ENCODE measurements at places on chromosomes 3 and 15.
A peak's percentile ranks its signal among the peaks of the same experiment; 100 is the strongest.

- DNase-seq = peak; percentile 30
These were observed 57.3 kb upstream of the RNF7 start for GRCh38 chr3:141680620-141681389.

DNA sequence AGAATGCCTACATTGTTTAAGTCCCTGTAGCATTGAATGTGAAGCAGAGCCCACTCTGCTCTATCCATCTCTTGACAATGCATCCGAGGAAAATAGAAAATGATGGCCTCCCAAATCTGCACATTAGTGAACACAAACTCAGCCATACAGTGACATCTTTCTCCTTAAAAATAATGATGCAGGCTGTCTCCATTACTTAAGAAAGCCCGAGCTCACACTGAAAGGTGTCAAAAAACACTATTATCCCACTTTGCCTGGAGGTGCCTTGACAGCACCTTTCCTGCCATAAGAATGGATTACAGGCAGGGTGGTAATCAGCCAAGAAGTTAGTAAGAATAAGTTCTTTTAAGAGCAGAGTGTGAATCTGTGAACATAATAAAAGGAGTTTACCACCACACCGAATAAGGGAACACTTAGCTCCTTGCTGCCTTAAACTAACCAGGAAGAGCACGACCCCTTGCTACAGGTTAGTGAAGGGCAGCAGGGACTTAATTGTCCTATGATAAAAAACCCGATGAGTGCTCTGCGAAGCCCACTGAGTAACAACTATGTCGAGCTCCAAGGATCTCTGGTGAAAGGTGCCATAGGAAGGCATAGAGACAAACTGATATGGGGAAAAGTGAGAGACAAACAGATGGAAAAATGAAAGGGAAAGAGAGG, 123.2 kb upstream of the TUSC7 start:
- DNase-seq = no peak

DNA sequence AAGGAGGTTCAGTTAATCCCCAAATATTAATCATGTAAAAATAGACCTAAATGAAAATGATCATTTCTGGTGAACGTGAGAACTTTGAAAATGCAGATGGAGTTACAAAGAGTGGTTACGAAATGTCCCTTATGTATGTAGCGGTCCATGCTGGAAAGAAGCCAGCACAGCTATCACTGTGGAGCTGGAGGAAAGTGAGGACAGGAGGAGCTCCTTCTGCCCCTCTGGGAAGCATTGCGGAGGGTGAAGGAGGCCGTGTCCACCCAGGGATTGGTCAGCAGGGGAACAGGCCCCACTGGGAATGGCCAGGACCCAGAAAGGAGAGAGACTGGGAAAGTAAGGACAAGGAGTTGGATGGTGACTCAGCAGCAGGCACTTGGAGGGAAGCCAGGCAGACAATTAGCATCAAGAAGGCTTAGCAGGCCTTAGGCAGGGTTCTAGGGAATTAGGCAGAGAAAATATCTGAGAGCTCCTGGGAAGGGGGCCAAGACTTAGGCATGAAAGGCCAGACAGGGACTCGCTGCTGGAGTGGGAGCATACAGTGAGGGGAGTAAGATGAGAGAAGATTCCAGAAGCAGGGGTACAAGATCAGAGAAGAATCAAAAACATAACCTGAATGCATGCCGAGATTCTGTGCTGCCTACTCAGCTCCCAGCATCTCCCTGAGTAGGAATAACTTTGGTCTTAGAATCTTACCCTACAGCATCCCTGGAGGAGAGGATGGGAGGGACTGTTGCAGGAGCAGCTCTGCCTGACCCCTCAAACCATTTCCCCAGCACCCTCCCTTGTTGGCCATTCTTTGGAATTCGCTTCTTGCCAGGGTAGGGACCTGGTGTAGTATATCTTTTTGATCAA, 171.0 kb upstream of the UMPS start:
- peak; percentile 58 for DNase-seq

DNA sequence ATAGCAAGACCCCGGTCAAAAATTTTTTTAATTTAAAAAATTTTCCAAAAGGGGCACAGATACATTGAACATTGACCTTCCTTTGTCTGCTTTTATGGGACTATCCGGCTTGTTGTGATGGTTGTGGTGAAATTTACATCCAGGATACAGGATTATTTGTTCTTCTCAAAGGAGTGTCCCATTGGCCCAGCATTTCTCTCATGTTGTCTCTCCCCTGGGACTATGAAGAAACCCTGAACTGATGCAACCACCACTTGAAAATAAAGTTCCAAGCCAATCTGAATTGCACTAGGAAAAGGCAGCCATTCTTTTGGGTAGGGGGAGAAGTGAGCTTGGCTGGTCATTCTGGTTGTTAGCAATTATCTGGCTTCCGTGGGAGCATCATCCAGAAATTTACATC, 58.4 kb downstream of the PPARG start:
- no peak for DNase-seq

DNA sequence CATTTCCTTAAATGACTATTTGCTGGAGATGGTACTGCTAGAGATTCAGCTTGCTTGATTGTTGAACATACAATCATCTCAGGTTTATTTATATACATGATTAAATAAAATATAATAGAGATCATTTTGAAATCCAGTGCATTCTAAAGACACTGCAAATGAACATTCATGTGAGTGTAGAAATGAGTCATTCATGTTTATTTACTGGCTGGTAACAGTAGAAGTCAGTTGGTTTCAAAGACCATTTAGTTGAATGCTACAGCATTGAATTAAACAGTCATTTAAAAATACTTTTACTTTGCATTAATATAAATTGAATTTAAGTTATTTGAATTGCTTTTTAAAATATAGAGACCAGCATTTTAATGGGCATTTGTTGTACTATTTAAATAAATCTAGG, 551.9 kb upstream of the GOLIM4 start:
- no peak for DNase-seq
